ENCODE measurements at places on chromosomes 11 and 22. TPM values are rescaled to one million over a fixed set of nuclear protein-coding genes. Genes with fewer than 3 reads are reported as not detected.

RANBP1 gene
- 495 TPM for total RNA-seq

DNA sequence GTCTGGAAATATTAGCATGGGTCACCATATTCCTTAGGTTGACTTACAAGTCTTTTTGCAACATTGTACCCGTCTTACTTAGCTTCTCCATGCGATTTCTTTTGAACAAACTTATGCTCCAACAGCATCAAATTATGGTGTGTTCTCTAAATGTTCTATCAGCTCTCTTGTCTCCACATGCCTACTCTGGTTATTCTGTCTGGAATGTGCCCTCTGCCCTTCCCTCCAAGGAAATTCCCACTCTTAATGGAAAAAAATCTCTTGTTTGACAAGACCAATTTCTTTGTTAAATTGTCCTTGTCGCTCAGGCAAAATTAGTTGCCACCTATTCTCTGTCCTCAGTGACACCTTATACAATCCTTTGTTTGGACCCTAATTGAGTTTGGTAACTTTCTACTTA, 522.8 kb upstream of the LUZP2 start:
- no peak for DNase-seq
- no peak overlapping the region for H3K27ac ChIP-seq
- no peak overlapping the region for H3K4me3 ChIP-seq
- no peaks in the 10 kb centered on the region for H3K4me1 ChIP-seq

VPREB1 gene
- total RNA-seq, result not detected

GRCh38 chr22:20441631-20442484, 4.2 kb upstream of the SCARF2 start:
- DNase-seq, result no peak
- H3K27ac ChIP-seq, result no peak overlapping the region
- H3K4me1 ChIP-seq, result peaks cover 5% of the 10 kb centered on the region
- no peaks in the 10 kb centered on the region for H3K36me3 ChIP-seq

DNA sequence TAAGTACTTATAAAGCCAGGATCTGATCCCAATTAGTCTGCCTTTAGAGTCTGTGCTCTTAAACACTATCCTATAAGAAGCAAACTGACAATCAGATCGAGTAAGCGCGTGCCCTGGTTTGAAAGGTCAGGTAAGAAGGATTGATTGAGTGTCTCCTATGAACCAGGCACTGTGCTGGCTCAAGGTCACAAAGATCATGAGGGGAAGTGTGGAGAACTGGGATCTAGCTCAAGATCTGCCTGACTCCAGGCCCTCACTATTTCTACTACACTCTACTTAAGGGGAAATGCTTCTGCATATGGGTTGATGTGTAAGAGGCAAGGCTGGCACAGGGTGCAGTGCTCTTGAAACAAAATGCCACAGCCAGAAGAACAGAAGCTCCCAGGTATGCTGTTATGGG, 77.0 kb downstream of the ME3 start:
- H3K27me3 ChIP-seq, result no peaks in the 10 kb centered on the region
- no peak overlapping the region for H3K27ac ChIP-seq
- no peak for DNase-seq

H19 gene
- total RNA-seq, result 5.2 TPM

- H3K4me3 ChIP-seq, result no peak overlapping the region
- peaks cover 2% of the 10 kb centered on the region for H3K36me3 ChIP-seq
- no peak overlapping the region for H3K27ac ChIP-seq
- no peak for DNase-seq
- no peaks in the 10 kb centered on the region for H3K27me3 ChIP-seq
Observed at GRCh38 chr11:8092587-8093424, 11.8 kb downstream of the TUB start.

- H3K27ac ChIP-seq, result no peak overlapping the region
- H3K36me3 ChIP-seq, result no peaks in the 10 kb centered on the region
- no peaks in the 10 kb centered on the region for H3K27me3 ChIP-seq
- no peaks in the 10 kb centered on the region for H3K4me1 ChIP-seq
- no peak for DNase-seq
Observed at GRCh38 chr11:113531083-113531482, 55.9 kb upstream of the DRD2 start.

GRCh38 chr22:28582806-28583205, 96.8 kb downstream of the TTC28 start:
- no peak for DNase-seq
- no peaks in the 10 kb centered on the region for H3K4me1 ChIP-seq
- no peak overlapping the region for H3K4me3 ChIP-seq
- H3K27me3 ChIP-seq, result no peaks in the 10 kb centered on the region
